ENCODE measurements at places on chromosomes 2 and 18.

- DNase-seq: peak; percentile 30
These were observed 16.3 kb downstream of the MGAT5 start for GRCh38 chr2:134269972-134270735.

DNA sequence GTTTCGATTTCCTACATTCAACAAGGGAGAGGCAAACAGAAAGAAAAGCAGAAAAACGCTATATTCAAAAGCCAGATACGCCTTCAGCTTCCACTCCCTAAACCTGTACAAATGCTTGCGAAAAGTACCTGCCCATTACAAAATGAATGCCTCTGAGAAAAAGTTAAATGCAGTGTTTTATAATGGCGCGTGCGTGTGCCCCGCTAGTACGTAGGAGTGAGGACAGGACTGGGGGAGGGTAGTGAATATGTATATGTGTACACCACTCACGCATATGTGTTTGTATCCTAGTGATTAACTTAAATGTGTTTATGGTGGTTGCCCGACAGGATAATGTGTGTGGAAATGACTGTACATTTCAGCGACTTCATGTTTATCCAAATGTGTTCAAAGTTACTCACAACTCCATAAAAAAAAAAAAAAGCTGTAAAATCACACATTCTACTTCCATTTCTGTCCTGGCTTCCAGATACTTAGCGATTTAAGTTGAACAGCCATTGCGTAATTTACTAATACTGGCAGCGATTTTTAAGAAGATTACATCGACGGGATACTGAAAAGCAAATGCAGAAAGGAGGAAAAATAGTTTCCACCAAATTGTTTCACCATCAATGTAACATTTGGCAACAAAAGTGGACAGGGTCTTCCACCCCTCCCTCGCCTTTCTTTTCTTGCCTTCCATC lies 1.3 kb downstream of the NEUROD1 start:
- no peak for DNase-seq

DNA sequence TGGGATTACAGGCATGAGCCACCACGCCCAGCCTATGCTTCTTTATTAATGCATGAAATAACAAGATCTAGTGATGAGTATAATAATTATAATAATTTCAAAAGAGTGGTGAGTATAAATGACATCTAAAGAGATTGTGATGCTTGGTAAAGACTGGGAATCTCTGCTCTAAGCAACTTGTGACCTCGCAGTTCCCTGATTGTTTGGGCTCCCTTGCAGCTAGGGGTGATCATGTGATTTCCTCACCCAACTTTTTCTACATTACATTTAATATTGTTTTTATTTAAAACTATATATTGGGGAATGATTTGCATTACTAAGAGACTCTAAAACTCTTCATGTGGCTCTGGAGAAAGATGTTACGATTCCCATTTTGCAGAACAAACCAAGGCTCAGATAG lies 4.1 kb upstream of the PPM1B start:
- DNase-seq: no peak

- peak; percentile 97 for DNase-seq
These were observed 72.3 kb downstream of the IL1R2 start for GRCh38 chr2:102063941-102064678.

- DNase-seq: no peak
These were observed 535.9 kb upstream of the VRK2 start for GRCh38 chr2:57510704-57511103.

DNA sequence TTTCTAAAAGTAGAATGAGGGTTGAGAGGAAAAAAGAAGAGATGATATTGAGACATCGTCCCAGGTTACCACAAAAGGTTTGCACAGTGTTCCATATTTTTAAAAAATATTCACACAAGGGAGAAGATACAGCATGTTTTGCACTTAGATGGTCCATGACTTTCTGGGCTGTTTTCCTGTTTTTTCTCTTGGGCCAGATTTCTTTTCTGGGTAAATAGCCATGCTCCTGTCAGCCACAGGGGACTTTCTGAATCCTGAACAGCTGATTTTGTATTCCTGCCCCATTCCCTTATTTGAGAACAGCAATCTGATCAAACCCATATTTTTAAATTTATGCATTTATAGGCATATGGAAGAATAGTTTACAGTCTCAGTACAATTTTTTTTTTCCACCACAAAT lies 185.9 kb upstream of the NRP2 start:
- no peak for DNase-seq

DNA sequence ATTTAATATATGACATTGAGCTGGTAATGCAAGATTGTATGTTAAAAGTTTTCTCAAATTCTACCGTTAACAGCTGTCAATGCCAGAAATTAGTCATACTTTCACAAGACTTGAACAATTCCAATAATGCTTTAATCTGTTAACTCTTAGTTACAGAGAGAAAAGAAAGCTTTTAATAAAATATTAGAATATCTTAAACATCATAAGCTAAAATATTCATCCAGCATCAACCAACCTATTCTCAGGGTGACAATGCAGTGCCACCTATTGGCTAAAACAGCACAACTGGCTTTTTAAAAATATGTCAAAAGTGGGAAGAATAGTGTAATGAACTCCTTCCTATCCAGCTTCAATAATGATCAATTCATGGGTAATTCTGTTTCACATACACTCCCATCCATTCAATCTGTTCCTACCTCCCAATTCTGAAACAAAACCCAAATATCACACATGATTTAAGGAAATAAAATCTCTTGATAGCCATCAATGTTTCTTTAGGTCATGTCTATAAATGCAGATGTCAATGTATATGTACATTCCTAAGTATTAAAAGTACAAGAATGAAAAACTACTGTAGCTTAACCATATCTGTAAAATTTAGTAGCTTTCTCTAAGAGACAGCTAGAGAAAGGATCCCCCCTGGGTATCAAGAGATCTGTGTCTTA lies 79.8 kb upstream of the CCDC141 start:
- peak; percentile 22 for DNase-seq

- no peak for DNase-seq
These were observed 17.4 kb upstream of the LMAN1 start for GRCh38 chr18:59376351-59376935.

GRCh38 chr2:203451689-203452088 lies 83.4 kb downstream of the RAPH1 start:
- DNase-seq: peak; percentile 30

DNA sequence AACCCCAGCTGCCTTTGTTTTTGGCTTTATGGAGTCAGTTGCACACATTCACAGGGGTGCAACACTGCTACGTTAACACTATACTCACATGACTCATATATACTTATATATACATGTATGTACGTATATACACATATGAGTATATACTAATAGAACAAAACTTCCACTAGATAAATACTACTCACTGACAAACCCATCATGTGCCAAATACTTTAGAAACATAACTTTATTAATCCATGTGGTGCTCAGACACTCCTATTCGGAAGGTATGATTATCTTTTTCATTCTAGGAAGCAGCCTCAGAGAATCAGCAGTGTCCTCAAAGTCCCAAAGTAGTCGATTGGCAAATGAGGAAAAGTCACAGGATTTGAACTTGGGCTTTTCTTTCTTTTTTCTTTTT lies 7.9 kb downstream of the PMAIP1 start:
- DNase-seq: no peak

- peak; percentile 100 for DNase-seq
These were observed 4.4 kb downstream of the CCL20 start for GRCh38 chr2:227817850-227818674.

GRCh38 chr18:26702086-26702485 lies 153.7 kb upstream of the KCTD1 start:
- no peak for DNase-seq

GRCh38 chr2:216920937-216921456 lies 61.1 kb upstream of the TNP1 start:
- no peak for DNase-seq

GRCh38 chr2:218323526-218324472 lies 31.5 kb upstream of the TMBIM1 start:
- peak; percentile 83 for DNase-seq

DNA sequence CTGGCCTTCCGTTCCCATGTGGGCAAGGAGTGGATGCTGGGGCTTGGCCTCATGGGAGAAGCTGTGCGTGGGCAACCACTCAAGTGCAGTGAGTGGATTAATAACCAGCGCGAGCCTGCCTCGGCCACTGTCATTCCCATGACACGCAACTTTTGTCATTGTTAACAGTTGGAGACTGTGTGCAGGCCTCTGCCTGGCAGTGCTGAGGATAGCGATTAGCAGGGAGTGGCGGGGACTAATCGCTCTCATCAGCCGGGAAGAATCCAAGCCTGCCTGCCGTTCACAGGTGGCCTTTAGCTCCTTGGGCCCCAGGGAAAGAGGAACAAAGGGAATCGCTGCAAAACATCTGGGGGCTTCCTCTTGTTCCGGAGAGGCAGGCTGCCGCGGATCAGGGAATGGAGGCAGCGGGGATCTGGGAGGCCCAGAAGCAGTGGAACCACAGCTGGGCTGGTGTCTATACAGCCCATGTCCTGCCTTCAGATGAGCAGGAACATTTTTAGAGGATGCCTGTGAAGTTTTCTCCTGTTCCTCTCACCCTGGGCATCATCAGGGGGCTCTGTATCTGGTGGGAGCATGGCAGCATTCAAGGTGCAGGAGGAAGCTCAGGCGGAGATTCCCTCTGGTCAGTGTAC lies 53.8 kb downstream of the CTIF start:
- DNase-seq: no peak

DNA sequence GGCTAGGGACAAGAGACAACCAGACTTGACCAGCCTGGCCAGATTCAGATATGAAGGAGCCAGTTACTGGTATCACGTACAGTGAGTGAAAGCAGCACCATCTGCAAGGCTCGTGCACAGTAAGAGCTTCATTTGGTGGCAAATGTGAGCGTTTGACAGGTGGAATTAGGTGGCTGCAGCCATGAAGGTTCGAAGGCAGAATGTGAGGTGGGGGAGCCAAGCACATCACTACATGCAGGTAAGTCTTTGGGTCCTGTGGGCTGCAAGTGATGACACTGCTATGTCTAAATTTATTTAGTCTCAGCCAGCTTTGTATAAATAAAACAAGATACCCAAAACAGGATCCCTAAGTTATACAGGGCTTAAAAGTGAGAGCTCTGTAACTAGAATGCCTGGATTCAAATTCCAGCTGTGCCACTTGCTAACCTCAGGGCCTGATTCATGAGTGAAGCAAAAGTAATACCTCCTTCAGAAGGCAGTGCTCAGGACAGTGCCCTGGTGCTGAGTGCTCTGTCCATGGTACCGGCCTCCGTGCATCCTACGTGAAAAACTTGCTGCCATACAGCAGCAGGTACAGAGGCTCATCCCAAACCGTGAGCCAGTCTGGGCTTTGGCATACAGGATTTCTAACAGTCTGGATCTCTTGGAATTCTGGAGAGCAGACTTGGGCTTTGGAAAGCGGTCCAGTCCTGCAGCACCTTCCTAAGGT lies 18.6 kb downstream of the DDX18 start:
- DNase-seq: peak; percentile 38

DNA sequence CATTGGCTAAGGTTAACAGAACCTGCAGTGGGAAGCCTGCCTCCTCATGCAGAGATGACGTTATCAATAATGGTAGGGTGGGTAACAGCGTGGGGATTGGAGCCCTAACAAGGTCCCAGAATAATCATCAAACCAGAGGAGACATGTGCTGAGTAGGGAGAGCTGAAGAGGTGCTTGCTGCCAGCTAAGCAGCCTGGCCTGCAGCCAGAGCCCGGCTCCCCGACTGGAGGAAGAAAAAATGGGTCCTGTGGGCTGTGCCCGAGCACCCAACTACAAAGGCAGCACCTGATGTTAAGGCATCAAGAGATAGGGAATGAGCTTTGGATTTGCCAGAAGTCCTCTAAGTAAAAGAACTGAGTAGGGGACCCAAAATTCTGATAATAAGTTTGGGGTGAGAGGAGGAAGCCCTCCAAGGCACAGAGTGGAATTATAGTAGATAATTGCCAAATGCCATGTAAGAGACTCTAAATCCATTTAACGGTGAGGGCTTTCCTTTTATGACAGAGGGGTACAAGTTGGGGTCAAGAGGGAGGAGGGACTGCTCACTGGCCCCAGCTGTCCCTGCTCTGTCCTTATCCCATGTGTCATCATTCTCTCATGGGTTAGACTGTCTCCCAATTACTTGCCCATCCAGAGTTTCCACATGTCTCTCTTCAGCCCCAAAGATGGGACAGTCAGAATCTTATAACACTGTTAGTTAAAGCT lies 156.1 kb downstream of the ANTXR1 start:
- DNase-seq: no peak

DNA sequence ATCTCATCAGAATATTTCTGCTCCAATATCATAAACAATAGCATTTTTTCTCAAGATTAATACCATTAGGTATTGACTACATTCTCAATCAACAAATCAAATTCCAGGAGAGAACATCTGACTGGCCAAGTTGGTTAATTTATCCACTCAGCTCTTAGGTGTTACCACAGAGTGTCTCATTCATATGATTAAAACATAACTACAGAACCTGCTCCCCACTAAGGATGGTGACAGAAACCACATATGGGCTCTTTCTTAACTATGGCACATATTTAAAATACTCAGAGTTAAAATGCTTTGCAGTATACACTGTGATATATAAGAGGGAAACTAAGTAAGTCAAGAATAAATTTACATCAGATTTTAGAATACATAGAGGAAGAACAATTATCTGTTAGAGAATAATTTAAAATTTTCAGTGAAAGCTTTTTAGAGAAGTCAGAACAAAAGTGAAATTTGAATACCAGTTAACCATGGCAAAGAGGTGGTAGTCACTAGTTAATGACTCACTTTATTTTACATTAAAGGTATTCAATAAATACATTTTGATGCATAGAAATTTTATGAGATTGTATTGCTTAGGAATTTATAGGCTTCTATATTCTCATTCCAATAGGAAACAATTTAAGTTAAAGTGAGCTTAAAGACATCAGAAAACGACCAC lies 1120.8 kb upstream of the TMEFF2 start:
- DNase-seq: no peak

DNA sequence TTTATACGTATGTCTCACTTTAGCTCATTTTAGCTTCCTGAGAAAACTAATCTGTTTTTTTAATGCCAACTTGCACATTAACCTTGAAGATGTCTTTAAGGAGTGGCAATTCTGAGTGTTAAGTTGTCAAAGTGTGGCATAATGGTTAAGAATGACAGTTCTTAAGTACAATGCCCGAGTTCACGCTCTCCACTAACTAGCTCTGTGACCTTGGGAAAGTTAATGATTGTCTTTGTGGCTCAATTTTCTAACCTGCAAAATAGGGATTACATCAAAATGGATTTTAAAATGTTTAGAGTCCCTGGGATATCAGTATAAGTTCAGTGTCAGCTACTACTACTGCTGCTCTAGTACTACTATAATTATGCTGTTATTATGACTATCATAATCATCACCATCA lies 409.7 kb downstream of the SOCS6 start:
- no peak for DNase-seq

- DNase-seq: no peak
These were observed 115.5 kb upstream of the SP3 start for GRCh38 chr2:174080672-174081121.
